Activated CD4-positive, CD25-positive, alpha-beta regulatory T cell treated with anti-CD3 and anti-CD28 coated beads, Interleukin-2, amount 50 U/mL, for 16 hours (primary cell): ENCODE measurements at places on chromosomes 3 and 15.

DNA sequence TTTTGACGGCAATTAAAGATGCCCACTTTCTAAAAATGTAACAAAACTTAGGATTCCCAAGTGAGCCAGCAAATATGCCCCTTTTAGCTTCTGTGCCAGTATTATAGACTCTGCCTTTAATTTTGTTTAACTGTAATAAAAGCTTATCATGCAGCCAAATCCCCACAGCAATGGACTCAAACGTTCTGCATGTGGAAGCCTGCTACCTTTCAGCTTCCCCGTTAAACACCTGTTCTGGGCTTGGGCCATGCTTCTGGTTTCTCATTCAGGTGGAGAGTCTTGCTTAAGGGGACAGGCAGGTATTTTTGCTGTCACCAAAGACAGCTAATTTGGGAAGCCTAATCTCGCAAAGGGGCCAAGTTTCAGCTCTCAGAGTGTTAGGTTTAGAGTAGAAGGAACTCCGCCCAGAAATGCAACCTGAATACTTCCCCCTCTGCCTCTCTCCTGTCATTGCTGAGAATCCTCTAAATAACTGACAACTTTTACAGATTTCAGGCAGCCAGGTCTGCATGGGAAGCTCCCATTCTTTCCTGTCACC is 399.4 kb upstream of the ATP11B start:
- DNase-seq = no peak

GRCh38 chr3:40763807-40764206 is 239.0 kb downstream of the ZNF621 start:
- DNase-seq = no peak

GRCh38 chr3:113287803-113288648 is 76.7 kb downstream of the BOC start:
- no peak for DNase-seq

DNA sequence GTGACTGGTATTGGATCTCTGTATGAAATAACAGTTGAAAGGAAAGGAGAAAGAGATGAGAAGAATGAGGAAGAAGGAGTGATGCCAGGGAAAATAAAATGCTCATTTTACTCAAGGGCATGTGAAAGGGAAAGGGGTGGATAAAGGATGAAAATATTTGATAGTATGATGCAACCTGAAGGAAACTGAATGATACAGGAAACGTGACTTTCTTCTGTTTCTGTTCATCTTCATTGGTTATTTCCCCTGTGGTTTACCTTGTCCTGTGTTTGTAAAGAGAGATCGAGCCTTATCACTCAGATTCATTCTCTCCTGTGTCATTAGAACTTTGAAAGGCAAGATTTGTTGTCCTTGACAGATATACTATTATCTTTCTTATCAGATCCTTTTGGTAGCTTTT is 243.6 kb upstream of the SLITRK3 start:
- no peak for DNase-seq

GRCh38 chr15:62606376-62607113 is 436.0 kb upstream of the TPM1 start:
- DNase-seq = no peak

DNA sequence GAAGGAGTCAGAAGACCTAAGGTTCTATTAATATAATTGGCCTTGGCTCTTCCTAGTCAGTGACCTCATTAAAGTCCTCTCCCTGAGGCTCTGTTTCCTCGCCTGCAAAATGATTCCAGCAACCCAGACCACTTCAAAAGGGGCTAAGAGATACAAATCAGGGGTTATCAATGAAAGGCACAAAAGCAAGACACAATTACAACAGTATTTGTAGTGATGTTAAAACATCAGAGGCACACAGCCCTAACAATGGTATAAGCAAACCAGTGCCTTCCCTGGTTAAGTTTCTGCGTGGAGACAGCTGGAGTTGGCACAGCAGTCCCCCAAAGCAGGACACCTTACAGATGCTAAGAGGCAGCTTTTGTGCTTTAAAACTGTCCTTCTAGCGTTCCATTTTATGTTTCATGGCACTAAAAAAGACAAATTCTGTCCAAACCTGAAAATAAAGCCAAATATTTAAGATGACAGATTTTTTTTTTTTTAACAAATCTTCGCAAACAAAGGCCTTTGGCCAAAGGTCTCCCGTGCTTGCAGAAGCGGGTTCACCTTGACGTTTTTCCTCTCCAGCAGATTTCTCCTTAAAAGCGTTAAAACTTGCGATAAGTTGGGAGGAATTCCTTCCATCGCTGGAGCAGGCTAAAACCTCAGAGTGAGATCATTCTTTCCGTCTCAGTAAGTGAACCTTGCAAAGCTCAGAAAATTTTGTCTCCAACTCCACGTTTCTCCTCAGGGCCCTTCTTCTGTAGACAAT is 999 bp downstream of the ZNF280D start:
- no peak for DNase-seq

DNA sequence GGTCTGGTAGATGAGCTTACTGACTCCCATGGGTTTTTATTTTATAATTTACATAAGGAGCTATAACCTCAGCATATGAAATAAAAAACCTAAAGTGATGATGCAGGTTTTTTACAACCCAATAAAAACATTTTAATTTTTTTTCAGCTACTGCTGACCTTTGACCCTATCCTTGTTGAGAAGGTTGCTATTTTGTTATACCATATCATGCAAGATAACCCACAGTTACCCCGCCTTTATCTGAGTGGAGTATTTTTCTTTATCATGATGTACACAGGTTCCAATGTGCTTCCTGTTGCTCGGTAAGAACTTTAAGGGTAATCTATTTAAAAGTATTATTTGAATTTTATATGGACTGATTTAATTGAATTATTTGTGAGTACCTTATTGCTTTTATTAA is 70.8 kb downstream of the DNAJC13 start:
- DNase-seq = no peak

- DNase-seq = no peak
These were observed 21.1 kb downstream of the MAGI1 start for GRCh38 chr3:66017591-66017990.

DNA sequence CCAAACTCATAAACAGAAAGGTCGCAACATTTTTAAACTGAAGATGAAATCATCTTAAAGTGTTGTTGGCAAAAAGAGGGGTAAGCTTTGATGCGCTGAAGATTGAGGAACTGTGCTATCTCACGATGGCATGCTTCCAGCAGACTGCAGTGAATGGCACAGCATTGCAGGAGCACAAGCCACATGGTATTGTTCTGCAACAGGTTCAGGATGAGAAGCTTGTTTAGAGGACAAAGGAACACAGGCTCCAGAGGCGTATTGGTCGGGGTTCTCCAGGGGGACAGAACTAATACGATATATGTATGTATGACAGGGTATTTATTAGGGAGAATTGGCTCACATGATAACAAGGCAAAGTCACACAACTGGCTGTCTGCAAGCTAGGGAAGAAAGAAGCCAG is 13.8 kb upstream of the PLD1 start:
- no peak for DNase-seq

DNA sequence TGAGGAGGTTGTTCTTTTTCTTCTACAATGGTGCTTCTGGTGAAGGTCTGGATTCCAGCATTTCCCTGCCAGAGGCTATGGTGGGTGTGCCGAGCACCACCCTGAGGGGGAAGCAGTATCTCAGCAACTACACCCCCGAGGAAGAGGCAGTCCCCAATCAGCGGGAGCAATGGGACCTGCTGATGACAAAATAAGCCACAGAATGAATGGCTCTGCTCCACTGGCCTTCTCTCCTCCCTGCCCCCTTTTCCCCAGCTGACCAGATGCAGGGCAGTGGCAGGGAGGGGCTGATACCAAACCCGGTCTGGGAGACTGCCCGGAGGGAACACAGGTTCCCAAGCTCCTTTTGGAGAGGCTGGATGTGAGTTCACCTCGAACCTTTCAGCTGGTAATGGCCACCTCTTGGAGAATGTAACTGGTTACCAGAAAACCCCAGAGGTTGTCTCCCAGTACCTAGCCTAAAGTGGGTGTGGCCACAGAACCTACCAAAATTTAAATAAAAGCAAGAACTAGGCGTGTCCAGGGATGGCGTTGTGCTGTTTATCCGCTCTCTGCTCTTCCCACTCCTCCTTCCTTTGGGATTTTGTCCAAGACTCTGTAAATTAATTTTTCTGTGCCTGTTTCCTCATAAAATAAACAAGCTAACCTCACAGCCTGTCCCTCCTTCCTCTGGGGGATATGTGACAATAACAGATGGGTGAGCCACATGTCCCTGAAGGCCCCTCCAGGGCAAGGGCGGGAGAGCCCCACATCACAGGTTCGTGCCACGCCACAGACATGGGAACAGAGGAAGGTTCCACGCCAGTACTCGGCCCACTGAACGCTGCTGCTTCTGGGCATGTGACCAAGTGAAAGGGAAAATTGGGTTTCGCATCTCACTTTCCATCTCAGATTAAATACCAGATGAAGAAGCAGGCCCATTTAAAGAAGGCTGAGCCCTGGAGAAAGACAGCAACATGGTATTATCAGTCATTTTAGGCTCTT is 35.1 kb upstream of the SPTBN5 start:
- DNase-seq = no peak

GRCh38 chr3:187183210-187183862 is 13.9 kb upstream of the RTP1 start:
- DNase-seq = no peak

GRCh38 chr15:27499191-27499590 is 528.2 kb downstream of the GABRG3 start:
- no peak for DNase-seq

DNA sequence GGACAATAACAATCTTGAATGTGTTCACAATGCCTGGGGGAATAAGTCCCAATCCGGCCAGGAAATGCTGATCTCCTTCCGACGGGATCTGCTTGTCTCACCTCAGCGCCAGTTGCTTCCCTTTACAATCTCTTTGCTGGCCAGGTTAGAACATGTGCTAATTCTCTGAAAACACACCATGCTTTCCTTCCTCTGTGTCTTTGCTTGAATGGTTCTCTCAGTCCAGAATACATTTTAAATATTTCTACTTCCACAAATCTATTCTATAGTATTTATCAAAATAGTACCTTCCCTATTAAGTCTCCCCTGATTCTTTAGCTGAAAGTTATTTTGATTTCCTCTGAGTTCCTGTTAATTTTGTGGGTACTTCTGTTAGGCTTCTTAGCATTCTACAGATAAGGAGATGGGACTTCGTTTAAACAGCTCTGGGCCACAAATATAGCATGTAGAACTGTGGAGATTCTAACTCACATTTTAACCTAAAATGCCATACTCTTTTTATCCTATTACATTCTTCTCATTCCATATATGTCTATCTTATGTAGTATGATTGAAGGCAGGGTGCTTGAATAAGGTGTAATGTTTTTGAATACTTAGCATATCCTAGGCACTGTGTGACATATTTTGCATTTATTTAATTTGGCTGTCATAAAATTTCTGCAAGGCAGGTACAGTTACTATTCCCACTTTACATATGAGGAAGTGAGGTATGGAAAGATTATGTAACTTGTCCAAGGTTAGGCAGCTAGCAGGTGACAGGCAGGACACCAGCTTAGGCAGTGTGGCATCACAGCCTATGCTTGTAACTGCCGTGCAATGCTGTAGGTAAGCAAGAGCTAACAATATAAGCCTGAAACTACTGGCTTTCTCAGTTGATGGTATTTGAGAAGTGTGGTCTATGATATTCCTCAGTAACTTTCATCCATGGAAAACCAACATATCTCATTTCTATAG is 299.8 kb downstream of the LPP start:
- no peak for DNase-seq
